Placental pericyte (primary cell): ENCODE measurements at places on chromosomes 13 and 19. TPM values are rescaled to one million over a fixed set of nuclear protein-coding genes. Genes with fewer than 3 reads are reported as not detected.

The LRRC8E gene
- 2.6 and 5.3 TPM in 2 replicates for total RNA-seq

The PCDH17 gene
- total RNA-seq, result 0.14 TPM in 1 of 2 replicates, not detected in the other

The WDR88 gene
- not detected in 2 replicates for total RNA-seq

The CKM gene
- not detected in 2 replicates for total RNA-seq

The FAM83E gene
- total RNA-seq, result 0.57 TPM in 1 of 2 replicates, not detected in the other

The UBE2L5 gene
- total RNA-seq, result not detected in 2 replicates

The ZNF154 gene
- 2.3 and 3.3 TPM in 2 replicates for total RNA-seq

The BTBD2 gene
- 58.4 and 58.6 TPM in 2 replicates for total RNA-seq

The GNG7 gene
- total RNA-seq, result 0.44 TPM in 1 of 2 replicates, not detected in the other

The CGB2 gene
- total RNA-seq, result not detected in 2 replicates

The CTU1 gene
- 5.9 and 6.3 TPM in 2 replicates for total RNA-seq

The CACNG8 gene
- 0.43 and 0.66 TPM in 2 replicates for total RNA-seq

The MYH14 gene
- under 0.01 TPM in 1 of 2 replicates, not detected in the other for total RNA-seq

The C19orf85 gene
- not detected in 2 replicates for total RNA-seq

The TLE6 gene
- total RNA-seq, result not detected in 2 replicates

The SLC7A10 gene
- not detected in 2 replicates for total RNA-seq

The CEACAM7 gene
- total RNA-seq, result not detected in 2 replicates

The PSG7 gene
- total RNA-seq, result under 0.01 TPM in 1 of 2 replicates, not detected in the other

The LPAR6 gene
- 0.66 and 6.7 TPM in 2 replicates for total RNA-seq

The APOC4 gene
- total RNA-seq, result not detected in 2 replicates

The KCNN1 gene
- total RNA-seq, result not detected in 2 replicates

The FEM1A gene
- 15.5 and 24.3 TPM in 2 replicates for total RNA-seq

The SMIM44 gene
- not detected in 2 replicates for total RNA-seq

The FXYD3 gene
- not detected in 2 replicates for total RNA-seq

The SMG9 gene
- total RNA-seq, result 16.6 and 19.3 TPM in 2 replicates

The TPTE2 gene
- 0.22 TPM in 1 of 2 replicates, not detected in the other for total RNA-seq

The ATP4B gene
- not detected in 2 replicates for total RNA-seq

The ZNF628 gene
- total RNA-seq, result 3.3 and 3.9 TPM in 2 replicates

The DZIP1 gene
- total RNA-seq, result 29.5 and 44.5 TPM in 2 replicates

The CRYL1 gene
- 11.5 and 13.1 TPM in 2 replicates for total RNA-seq

The KPTN gene
- total RNA-seq, result 2.4 and 2.6 TPM in 2 replicates

The ZNF780A gene
- 10.7 and 11.4 TPM in 2 replicates for total RNA-seq

The GFY gene
- not detected in 2 replicates for total RNA-seq

The ZNF221 gene
- 5.3 and 7.9 TPM in 2 replicates for total RNA-seq

The ZNF296 gene
- 0.57 TPM in 1 of 2 replicates, not detected in the other for total RNA-seq

The HSPH1 gene
- total RNA-seq, result 41.6 and 65.3 TPM in 2 replicates

The LGALS16 gene
- not detected in 2 replicates for total RNA-seq
